ENCODE measurements at places on chromosomes 1 and 21. TPM values are rescaled to one million over a fixed set of nuclear protein-coding genes. Genes with fewer than 3 reads are reported as not detected.

DNA sequence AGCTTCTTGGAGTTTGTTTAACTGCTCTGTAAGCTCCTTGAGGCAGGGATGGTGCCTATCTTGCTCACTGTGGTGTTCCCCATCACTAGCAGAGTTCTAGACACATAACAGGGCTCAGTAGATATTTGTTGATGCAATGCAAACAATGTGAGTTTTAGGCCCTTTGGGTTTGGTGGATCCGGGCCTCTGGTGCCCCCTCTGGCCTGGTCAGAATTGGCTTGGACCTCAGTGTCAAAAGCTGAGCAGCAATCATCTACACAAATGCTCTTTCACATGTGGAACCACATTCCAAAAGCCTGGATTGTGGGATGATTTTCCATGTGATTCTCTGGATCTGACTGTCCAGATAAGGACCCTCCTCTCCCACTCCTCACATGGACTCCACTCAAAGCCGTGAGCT, 53.4 kb upstream of the BCAR3 start:
- no peak for DNase-seq

- DNase-seq, result no peak
Measured at GRCh38 chr1:24867084-24867870, 62.8 kb downstream of the RUNX3 start.

DNA sequence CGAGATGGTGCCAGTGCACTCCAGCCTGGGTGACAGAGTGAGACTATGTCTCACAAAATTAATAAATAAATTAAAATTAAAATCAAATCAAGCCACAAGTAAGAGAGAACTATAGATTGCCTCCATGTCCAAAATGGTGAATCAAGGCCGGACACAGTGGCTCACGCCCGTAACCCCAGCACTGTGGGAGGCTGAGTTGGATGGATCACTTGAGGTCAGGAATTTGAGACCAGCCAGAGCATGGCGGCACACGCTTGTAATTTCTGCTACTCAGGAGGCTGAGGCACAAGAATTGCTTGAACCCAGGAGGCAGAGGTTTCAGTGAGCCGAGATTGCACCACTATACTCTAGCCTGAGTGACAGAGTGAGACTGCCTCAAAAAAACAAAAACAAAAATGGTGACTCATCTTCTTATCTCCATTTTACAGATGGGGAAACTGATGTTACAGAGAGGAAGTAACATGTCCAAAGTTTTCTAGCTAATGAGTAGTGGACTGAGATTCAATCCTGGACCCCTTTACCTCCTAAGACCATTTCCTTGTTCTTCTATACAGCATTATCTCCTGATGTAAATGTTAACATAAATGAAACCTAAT, 99.0 kb upstream of the HNRNPU start:
- DNase-seq, result no peak

GRCh38 chr1:25771221-25772114, 28.5 kb upstream of the SELENON start:
- no peak for DNase-seq

- DNase-seq, result no peak
Measured at GRCh38 chr1:106217765-106218164, 838.7 kb upstream of the PRMT6 start.

GRCh38 chr21:31888936-31889371, 16.1 kb downstream of the HUNK start:
- no peak for DNase-seq

- no peak for DNase-seq
Measured at GRCh38 chr1:208093754-208094719, 150.1 kb downstream of the PLXNA2 start.

DNA sequence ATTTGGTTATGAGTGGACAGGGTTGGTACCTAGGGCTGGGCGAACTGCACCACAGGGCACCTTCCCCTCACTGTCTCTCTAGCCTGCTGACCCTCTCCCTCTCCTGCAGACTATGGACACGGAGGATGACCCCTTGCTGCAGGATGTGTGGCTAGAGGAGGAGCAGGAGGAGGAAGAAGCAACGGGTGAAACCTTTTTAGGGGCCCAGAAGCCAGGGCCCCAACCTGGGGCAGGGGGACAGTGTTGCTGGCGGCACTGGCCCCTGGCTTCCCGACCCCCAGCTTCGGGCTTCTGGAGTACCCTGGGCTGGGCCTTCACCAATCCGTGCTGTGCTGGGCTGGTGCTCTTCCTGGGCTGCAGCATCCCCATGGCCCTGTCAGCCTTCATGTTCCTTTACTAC, 21.9 kb downstream of the DISP3 start:
- no peak for DNase-seq

BARHL2 gene
- not detected for polyA plus RNA-seq

SLAMF8 gene
- polyA plus RNA-seq, result not detected

MATN1 gene
- polyA plus RNA-seq, result not detected

IGSF21 gene
- polyA plus RNA-seq, result not detected

PRMT6 gene
- 12.0 TPM for polyA plus RNA-seq

DIRAS3 gene
- 0.14 TPM for polyA plus RNA-seq

All from keratinocyte (primary cell).